CD4-positive, alpha-beta T cell (primary cell): ENCODE measurements at places on chromosomes 2 and 18.
A peak's percentile ranks its signal among the peaks of the same experiment; 100 is the strongest.

GRCh38 chr2:134692499-134692898, 26.3 kb downstream of the TMEM163 start:
- H3K36me3 ChIP-seq = no peaks in the 10 kb centered on the region
- H3K27me3 ChIP-seq = no peaks in the 10 kb centered on the region
- DNase-seq = no peak
- H3K4me3 ChIP-seq = no peak overlapping the region
- H3K4me1 ChIP-seq = peaks cover 3% of the 10 kb centered on the region
- H3K27ac ChIP-seq = no peak overlapping the region

GRCh38 chr18:43620936-43621335, 343.6 kb upstream of the SYT4 start:
- H3K27ac ChIP-seq = no peak overlapping the region
- no peak for DNase-seq
- no peak overlapping the region for H3K4me3 ChIP-seq
- H3K27me3 ChIP-seq = no peaks in the 10 kb centered on the region

DNA sequence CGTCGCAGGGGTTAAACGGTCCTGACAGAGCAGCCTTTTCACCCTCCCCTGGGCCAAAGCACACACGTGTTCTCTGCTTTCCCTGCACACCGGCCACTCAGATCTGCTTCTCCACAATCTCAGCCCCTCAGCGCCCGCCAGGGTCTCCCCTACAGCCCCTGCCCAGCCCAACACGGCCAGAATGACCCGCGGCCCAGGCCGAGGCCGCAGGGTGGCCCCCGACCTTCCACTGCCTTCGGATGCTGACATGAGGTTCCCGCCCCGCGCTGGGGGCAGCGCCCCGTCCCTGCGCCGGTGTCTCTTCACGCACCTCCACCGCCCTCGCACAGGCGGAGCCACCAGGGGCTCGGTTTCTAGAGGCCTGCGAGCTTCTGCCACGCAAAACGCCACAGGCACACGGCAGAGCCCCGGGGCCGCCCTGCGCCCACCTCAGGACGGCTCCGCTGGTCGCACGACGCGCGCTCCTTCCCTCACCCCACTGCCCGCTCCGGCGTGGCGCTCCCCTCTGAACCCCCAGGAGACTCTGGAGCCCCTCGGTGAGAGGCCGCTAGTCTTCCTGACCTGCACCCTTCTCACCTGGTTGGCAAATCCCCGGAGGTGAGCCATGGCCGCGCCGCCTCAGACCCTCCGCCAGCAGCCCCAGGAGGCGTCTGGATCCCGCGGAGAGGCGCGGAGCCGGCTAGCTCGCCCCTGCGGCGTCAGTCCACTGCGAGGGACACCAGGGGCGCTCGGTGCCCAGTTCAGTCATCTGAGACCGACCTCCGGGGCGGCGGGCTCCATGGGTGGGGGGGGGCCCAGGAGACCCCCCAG, 749 bp downstream of the STK25 start:
- H3K27me3 ChIP-seq = no peaks in the 10 kb centered on the region
- peak overlapping the region; percentile 63 for H3K4me3 ChIP-seq
- H3K27ac ChIP-seq = no peak overlapping the region
- H3K36me3 ChIP-seq = no peaks in the 10 kb centered on the region

- H3K4me3 ChIP-seq = no peak overlapping the region
- H3K4me1 ChIP-seq = no peaks in the 10 kb centered on the region
- no peak for DNase-seq
- H3K27me3 ChIP-seq = no peaks in the 10 kb centered on the region
- H3K36me3 ChIP-seq = no peaks in the 10 kb centered on the region
These were observed 34.2 kb upstream of the YPEL5 start for GRCh38 chr2:30112561-30112960.

- H3K4me3 ChIP-seq = no peak overlapping the region
- H3K4me1 ChIP-seq = peaks cover 9% of the 10 kb centered on the region
- no peak for DNase-seq
- H3K27ac ChIP-seq = no peak overlapping the region
- H3K36me3 ChIP-seq = peaks cover 24% of the 10 kb centered on the region
- H3K27me3 ChIP-seq = no peaks in the 10 kb centered on the region
These were observed 43.6 kb downstream of the VPS54 start for GRCh38 chr2:63975437-63976124.
